Stimulated activated CD4-positive, alpha-beta T cell treated with anti-CD3 and anti-CD28 coated beads, Interleukin-12 subunit alpha, Interleukin-12 subunit beta, amount 100 ng/mL, for 48 hours (primary cell): ENCODE measurements at places on chromosomes 4 and X.

GRCh38 chr4:77025643-77026321 lies 50.0 kb downstream of the CCNI start:
- no peak for DNase-seq

GRCh38 chr4:67549123-67549522 lies 3.8 kb upstream of the CENPC start:
- no peak for DNase-seq

DNA sequence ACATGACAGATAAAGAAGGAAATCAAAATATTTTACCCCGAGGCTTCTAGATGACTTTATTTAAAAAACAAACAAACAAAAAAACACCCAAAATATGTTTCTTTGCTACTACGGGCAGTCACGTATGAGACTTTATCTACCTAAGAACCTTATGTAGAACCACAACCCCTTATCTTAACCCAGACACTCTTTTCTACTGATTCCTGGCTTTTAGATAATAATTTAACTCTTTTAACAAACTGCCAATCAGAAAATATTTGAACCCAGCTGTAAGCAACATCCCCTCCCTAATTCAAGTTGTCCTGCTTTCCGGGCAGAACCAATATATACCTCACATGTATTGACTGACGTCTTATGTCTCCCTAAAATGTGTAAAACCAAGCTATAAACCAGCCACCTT lies 15.4 kb downstream of the ELOVL6 start:
- DNase-seq: no peak

GRCh38 chr4:176906709-176907108 lies 114.0 kb upstream of the VEGFC start:
- no peak for DNase-seq

DNA sequence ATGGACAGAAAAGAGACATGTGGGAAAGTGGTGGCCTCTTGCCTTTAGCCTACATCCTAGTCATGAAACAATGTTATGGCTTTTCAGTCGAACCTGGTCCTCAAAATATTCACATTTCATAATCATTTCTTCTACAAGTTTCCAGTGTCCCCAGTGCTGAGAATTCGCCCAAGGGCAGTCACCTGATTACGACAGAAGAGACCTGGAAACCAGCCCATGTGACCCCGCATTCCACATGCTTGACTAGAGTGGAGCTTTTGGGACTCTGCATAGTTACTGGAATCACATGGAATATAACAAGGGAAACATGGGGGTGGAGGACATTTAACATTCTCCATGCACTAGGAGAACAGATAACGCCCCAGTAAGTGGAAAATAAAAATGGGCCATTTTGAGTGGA lies 100.1 kb downstream of the PPARGC1A start:
- DNase-seq: no peak

DNA sequence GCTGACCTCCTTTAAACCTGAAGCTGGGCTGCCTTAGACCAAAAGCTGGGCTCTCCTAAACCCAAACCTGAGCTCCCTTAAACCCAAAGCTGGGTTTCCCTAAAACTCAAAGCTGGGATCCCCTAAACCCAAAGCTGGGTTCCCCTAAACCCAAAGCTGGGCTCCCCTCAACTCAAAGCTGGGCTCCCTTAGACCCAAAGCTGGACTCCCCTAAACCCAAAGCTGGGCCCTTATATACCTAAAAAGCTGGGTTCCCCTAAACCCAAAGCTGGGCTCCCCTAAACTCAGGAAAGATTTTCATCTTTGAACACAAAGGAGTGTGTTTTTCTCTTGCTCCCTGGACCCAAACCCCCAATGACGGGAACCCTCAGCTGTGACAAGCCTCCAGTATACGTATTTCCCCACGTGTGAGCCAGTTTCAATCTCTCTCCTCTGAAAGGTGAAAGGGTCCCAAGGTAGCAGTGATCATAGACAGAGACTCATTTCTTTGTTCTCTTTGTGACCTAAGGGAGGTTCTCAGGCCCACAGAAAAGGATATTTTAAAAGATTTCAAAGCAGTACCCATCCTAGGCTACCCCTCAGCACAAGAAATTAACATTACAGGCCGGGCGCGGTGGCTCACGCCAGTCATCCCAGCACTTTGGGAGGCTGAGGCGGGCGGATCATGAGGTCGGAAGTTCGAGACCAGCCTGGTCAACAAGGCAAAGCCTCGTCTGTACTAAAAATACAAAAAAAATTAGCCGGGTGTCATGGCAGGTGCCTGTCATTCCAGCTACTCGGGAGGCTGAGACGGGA lies 31.3 kb upstream of the ASMTL start:
- no peak for DNase-seq

- DNase-seq: no peak
Measured at GRCh38 chrX:12948495-12948894, 26.4 kb upstream of the TMSB4X start.

DNA sequence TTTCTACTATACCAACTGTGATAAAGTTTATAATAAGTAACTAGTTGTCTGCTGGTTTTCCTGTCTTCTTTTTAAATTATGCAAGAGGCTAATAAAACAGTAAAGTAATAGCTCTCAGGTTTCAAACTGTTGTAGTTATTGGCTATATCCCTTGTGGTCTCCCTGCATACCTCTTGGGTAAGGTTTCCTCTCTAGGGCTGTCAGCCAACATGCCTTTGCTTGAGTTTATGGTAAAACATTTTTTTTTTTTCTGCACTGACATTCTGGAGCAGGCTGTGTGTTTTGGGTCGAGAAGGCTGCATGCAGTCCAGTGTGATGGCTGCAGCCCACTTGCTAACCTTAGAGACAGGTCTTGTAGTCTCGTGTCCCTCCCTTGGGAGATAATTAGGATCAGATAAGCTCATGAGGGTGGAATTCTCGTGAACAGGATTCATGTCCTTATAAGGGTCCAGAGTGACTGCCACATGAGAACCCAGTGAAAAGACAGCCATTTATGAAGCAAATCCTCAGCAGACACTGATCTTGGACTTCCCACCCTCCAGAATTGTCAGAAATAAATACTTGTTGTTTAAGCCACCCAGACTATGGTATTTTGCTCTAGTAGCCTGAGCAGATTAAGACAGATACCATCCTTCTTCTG lies 831.2 kb downstream of the CCSER1 start:
- no peak for DNase-seq

DNA sequence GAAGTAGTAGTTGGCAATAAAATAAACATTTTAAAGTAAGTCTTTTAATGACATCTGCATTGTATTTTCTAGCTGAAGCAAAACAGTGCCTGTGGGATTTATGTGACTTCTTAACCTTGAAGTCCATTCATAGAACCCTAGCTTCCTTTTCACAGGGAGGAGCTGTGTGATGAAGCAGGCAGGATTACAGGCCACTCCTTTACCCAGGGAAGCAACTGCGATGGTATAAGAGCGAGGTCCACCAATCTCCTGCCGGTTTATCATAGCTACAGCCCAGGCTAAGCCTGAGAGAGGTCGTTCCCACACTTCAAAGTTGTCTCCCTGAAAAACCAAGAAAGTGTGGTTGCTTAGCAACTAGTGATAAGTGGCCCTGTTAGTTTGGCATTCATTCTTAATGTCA lies 7.0 kb downstream of the RPL36A start:
- no peak for DNase-seq

DNA sequence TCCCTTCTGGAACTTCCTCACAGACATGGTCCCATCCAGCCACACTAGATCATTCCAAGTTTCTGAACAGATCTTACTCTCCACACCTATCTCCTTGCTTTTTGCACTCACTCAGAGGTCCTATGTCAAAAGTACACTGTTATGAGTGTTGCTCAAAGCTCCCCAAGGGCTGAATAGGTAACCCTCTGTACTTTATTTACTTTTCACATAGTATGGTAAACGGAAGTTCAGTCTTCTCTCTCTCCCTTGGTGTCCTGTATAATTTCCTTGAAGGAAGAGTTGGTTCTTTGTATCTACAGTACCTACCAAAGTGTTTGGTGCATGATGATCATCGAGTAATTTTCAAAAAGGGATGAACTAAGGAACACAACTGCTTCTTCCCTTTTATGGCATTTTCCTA lies 74.4 kb downstream of the ARHGEF38 start:
- DNase-seq: no peak

- no peak for DNase-seq
Measured at GRCh38 chr4:173411106-173411693, 12.3 kb upstream of the SCRG1 start.

- no peak for DNase-seq
Measured at GRCh38 chr4:38523054-38523453, 140.9 kb upstream of the KLF3 start.

GRCh38 chr4:57043347-57044251 lies 64.9 kb downstream of the POLR2B start:
- no peak for DNase-seq

- no peak for DNase-seq
Measured at GRCh38 chr4:102665527-102665926, 95.2 kb downstream of the MANBA start.

DNA sequence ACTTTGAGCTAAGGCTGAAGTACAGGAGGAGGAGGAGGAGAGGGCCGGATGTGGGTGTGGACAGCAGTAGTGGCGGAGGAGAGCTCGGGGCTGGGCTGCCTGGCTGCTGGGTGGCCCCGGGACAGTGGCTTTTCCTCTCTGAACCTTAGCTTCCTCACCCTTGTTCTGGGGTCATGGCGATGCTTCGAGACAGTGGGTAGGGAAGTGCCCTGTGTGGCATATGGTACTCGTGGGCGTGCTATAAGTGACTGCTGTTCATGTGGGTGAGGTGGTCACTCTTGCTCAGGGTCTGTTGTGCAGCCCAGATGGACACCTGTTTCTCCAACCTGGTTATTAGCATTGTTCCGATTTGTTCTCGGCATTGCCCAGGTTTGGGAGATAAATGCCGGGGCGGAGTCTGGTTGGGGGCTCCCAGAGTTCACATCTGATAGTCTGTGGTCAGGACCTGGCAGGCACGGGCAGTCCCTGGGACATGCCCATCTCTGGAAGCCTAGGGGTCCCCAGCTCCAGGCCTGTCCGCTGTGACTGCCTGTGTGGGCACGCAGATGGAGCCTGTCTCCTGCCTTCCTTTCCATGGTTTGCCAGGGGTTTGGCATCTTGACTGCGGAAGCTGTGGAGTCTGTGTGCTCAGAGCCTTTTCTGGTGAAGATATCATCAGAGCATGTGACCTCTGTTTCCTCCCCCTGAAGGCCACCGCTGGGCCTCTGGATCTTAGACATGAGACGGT lies 4.9 kb upstream of the CPZ start:
- no peak for DNase-seq
